Progenitor cell of endocrine pancreas (in vitro differentiated cells): ENCODE measurements at places on chromosomes 2 and 18.

DNA sequence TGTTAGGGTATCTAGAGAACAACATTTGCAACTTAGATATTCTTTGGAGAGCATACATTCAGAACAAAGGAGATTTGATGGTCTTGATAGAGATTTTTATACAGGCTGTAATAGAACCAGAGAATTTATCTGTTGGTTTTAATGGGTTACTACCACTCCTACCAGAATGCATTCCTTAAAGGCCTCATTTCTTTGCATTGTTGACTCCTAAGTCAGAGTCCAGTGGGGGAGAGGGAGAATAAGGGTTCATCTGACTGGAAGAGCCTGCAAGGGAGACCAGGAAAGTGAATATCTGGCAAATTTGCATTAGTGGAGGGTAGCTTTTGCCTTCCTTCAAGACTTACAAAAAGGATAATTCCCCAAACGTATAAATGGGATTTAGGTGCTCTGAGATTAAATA is 29.7 kb downstream of the AGPS start:
- no peak overlapping the region for H3K4me3 ChIP-seq
- no peak overlapping the region for H3K27ac ChIP-seq
- peaks cover 28% of the 10 kb centered on the region for H3K36me3 ChIP-seq
- no peaks in the 10 kb centered on the region for H3K27me3 ChIP-seq

DNA sequence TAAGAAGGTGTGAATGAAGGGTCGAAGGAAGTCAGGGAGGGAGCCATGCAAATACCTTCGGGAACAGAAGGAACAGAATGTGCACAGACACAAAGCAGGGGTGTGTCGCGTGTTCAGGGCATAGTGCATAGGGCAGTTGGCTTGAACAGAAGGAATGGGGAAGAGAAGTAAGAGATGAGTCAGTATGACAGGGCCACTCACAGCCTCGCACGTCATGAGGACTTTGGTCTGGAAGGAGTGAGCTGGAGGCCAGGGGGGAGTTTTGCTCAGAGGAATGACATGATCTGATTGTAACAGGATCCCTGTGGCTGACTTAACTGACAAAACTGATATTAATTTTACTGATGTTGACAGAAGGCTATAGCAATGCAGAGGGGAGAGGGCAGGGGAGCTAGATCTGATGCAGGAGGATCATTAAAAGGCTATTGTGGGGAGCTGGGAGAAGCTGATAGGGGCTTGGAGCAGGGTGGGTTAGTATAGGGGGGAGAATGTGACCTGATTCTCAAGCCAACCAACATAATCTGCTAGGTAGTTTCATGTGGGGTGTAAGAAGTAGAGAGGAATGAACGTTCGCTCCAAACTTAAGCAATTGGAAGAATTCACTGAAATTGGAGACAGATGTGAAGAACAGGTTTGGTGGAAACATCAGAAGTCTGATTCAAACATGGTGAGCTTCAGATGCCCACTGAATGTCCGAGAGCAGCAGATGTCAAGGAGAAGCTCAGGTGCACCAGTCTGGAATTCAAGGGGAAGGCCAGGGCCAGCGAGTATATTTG is 60.4 kb upstream of the COPS8 start:
- H3K27ac ChIP-seq: no peak overlapping the region
- no peaks in the 10 kb centered on the region for H3K4me1 ChIP-seq
- peaks cover 14% of the 10 kb centered on the region for H3K27me3 ChIP-seq
- H3K4me3 ChIP-seq: no peak overlapping the region
- H3K36me3 ChIP-seq: no peaks in the 10 kb centered on the region

GRCh38 chr18:55380589-55380988 is 207.4 kb downstream of the TCF4 start:
- DNase-seq: no peak
- H3K4me3 ChIP-seq: no peak overlapping the region
- no peaks in the 10 kb centered on the region for H3K4me1 ChIP-seq
- H3K27ac ChIP-seq: no peak overlapping the region

DNA sequence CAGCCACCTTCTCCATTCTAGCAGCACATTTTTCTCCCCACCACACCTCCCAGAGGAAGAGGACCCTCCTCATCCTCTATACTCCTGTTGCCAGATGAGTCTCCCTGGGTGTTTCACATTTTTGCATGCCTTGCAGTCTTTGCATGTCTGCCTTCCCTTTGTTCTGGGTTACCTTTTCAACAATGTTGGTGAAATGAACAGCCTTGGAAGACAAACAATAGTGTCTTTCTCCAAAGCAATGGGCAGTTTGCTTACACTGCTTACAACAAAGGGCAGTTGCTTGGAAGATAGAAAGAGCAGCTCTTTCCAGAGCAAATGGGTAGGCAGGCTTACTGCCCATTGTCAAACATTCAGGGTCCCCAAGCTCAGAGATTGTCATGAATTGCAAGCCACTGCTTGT is 14.5 kb upstream of the SEH1L start:
- H3K36me3 ChIP-seq: no peaks in the 10 kb centered on the region
- peaks cover 8% of the 10 kb centered on the region for H3K27me3 ChIP-seq
- no peak overlapping the region for H3K27ac ChIP-seq
- H3K4me3 ChIP-seq: no peak overlapping the region

DNA sequence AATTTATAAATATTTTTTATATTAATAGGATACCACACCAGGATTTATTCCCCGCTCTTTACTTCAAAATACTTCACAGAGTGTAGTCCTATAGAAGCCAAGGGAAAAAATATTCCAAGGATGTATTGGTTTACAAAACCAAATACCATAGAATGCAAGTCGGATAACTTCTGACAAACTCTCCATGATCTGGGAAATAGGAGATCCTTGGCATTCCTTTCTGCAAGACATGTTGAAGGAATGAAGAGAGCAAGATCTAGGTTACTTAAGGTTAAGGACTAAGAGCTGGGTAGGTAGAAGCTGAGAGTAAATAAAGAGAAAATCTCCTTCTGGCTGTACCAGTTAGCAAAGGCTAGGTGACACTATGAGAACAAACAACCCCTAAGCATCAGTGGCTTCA is 141.2 kb downstream of the LRATD1 start:
- no peak overlapping the region for H3K27ac ChIP-seq
- no peaks in the 10 kb centered on the region for H3K36me3 ChIP-seq
- no peak overlapping the region for H3K4me3 ChIP-seq
- no peak for DNase-seq
- H3K4me1 ChIP-seq: peaks cover 67% of the 10 kb centered on the region

DNA sequence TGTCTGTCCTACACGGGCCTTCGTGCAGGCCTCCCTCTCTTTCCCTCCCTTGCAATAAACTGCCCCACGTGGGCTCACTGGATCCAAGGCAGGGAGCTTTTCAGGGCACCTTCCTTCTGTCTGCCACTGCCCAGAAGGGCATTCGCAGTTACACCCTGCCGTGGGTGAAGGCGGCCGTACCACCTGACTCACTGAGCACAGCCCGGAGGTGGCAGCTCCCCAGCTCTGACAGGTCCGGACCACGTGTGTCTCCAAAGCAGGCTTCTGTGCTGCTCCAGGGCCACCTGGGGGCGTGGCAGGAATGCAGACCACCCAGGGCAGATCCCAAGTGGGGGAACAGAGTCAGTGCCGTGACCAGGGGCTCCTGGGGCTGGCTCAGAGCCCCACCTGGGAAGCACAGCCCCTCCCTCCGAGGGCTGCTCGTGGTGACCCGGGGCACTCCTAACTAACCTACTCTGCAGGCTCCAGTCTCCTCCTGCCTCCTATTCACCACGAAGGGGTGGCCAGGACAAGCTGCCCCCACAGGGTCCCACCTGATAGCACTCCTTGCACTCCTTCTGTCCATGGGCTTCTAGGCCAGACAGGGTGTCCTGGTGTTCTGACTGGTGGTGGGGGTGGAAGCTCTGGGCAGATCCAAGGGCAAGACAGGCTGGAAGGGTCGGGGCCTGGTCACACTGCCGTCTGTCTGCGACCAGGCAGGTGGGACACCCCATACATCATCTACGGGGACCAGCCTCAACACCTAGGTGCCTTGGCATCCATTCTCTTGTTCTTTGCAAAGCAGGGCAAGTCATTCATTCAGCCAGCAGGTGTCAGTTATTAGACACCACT is 9.7 kb downstream of the SNED1 start:
- no peaks in the 10 kb centered on the region for H3K36me3 ChIP-seq
- H3K4me1 ChIP-seq: no peaks in the 10 kb centered on the region
- no peak overlapping the region for H3K27ac ChIP-seq
- no peak overlapping the region for H3K4me3 ChIP-seq
- peaks cover 10% of the 10 kb centered on the region for H3K27me3 ChIP-seq
- peak; percentile 5 for DNase-seq

- no peak overlapping the region for H3K27ac ChIP-seq
- no peak overlapping the region for H3K4me3 ChIP-seq
- no peak for DNase-seq
- no peaks in the 10 kb centered on the region for H3K36me3 ChIP-seq
Observed at GRCh38 chr2:68390114-68390513, 25.0 kb downstream of the PLEK start.

DNA sequence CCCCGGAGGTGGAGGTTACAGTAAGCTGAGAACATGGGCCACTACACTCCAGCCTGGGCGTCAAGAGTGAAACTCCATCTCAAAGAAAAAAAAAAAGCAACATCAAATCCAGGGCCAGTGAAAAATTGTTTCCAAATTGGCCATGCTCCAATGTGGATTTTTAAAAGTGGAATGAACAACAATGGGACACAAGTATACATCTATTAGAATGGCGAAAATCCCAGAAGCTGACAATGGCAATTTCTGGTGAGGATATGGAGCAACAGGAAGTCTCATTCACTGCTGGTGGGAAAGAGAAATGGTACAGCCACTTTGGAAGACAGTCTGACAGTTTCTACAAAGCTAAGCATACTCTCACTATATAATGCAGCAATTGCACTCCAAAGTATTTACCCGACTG is 161.4 kb downstream of the UXS1 start:
- no peak overlapping the region for H3K27ac ChIP-seq
- H3K4me1 ChIP-seq: peaks cover 5% of the 10 kb centered on the region
- no peak overlapping the region for H3K4me3 ChIP-seq
- no peak for DNase-seq
- H3K27me3 ChIP-seq: no peaks in the 10 kb centered on the region
- no peaks in the 10 kb centered on the region for H3K36me3 ChIP-seq

DNA sequence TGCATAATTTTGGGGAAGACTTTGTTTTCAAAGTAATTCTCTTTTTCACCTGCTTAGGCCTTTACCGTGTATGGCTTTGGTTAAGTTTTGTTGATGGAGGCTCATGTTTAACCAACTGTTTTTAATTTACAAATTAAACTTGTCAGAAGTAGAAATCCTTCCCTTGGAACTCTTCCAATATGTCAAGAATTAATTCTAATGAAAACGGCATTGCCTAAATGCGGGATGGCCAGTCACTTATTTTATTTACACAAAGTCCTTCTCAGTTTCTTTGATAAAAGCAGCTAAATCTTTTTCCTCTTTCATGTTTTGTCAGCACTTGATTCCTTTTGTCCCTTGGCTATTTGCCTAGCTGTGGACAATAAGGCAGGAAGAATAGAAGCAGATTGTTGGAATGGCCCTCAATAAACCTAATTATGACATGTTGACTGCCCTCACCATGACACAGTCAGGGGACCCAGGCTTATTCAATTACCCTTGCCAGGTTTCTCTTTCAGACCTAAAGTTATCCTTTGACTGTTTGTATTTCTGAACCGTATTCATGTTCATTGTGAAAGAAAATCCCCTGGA is 26.3 kb downstream of the PAX3 start:
- no peak overlapping the region for H3K27ac ChIP-seq
- DNase-seq: no peak
- H3K4me1 ChIP-seq: no peaks in the 10 kb centered on the region
- no peak overlapping the region for H3K4me3 ChIP-seq
- peaks cover 93% of the 10 kb centered on the region for H3K27me3 ChIP-seq

DNA sequence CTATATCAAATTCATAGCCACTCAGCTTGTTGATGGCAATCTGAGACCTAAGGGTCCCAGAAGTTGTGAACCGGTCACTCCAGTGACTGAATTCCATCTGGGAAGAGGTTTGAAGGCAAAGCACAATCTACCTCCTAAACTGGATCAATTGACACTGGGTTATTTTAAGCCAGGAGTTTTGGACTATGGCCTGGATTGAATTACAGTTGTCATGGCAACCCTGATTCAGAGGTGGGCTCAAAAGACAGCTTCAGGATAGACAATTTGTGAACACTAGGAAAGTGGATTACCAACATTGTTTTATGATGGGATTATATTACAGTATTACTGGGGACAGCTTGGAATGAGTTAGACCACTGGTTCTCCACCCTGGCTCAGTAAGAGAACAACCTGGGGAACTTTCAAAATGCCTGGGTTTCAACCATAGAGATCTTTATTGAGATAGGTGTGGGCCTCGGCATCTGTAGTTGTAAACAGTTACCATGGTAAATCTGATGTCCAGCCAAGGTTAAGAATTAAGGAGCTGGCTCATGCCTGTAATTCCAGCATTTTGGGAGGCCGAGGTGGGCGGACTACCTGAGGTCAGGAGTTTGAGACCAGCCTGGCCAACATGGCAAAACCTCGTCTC is 58.8 kb downstream of the MFSD6 start:
- H3K4me3 ChIP-seq: no peak overlapping the region
- peaks cover 11% of the 10 kb centered on the region for H3K36me3 ChIP-seq
- no peaks in the 10 kb centered on the region for H3K27me3 ChIP-seq
- H3K4me1 ChIP-seq: peaks cover 19% of the 10 kb centered on the region
- DNase-seq: no peak
- H3K27ac ChIP-seq: peak overlapping the region; percentile 11

GRCh38 chr2:176269319-176270099 is at the start of gene MTX2:
TSS of gene MTX2 (plus strand) at chr2:176269442. CDS start at chr2:176269630, 188 bp downstream.
- peaks cover 9% of the 10 kb centered on the region for H3K27me3 ChIP-seq
- H3K4me1 ChIP-seq: peaks cover 5% of the 10 kb centered on the region
- peak; percentile 65 for DNase-seq
- peak within 1 kb of the TSS; percentile 93 for H3K4me3 ChIP-seq

DNA sequence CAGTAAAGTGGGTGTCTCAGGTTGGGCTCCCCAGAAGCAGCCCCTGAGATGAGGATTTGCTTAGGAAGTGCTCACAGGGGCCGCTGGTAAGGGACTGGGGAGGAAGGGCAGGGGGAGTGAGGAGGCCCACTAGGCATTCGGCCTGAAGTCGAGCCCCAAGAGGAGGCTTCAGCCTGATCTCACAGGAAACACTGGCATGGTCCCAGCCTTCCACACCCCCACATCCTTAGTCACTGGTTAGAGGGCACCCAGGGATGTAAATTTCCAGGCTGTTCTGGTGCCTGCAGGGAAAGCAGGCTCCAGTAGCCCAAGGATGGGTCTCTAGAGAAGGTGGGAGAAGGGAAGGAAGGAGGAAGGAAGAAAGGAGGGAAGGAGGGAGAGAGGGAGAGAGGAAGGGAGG is 22.4 kb upstream of the KCNK3 start:
- H3K27me3 ChIP-seq: peaks cover 32% of the 10 kb centered on the region
- no peaks in the 10 kb centered on the region for H3K36me3 ChIP-seq
- no peak overlapping the region for H3K27ac ChIP-seq
- H3K4me1 ChIP-seq: no peaks in the 10 kb centered on the region

DNA sequence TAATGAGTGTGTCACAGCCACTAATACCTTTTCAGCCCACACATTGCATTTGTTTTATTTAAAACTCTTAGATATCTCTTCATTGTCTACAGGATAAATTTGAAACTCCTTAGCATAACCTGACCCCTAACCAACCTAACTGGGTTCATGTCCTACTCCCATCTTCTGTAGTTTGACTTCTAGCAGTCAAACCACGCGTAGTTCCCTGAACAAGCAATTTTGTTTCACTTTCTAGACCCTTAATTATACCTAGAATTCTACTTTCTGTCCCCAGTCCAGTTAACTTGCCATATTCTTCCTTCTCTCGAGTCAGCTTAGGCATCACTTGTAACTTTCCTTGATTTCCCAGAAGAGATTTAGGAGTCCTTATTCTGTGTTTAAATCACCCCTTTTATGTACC is 55.1 kb downstream of the RBBP8 start:
- no peaks in the 10 kb centered on the region for H3K4me1 ChIP-seq
- no peak overlapping the region for H3K4me3 ChIP-seq
- no peak overlapping the region for H3K27ac ChIP-seq

GRCh38 chr18:13918898-13919297 is 3.6 kb upstream of the MC2R start:
- DNase-seq: no peak
- no peaks in the 10 kb centered on the region for H3K27me3 ChIP-seq
- peaks cover 2% of the 10 kb centered on the region for H3K4me1 ChIP-seq
- H3K27ac ChIP-seq: no peak overlapping the region
- H3K4me3 ChIP-seq: no peak overlapping the region
